H9 (cell line): ENCODE measurements at places on chromosomes 1 and 21. TPM values are rescaled to one million over a fixed set of nuclear protein-coding genes. Genes with fewer than 3 reads are reported as not detected.
A peak's percentile ranks its signal among the peaks of the same experiment; 100 is the strongest.

Gene LENEP
- 1.4 and 2.8 TPM in 2 replicates for total RNA-seq

Gene CHI3L1
- not detected in 2 replicates for total RNA-seq

- no peak for DNase-seq
These were observed 659 bp downstream of the FAF1 start for GRCh38 chr1:50959303-50959912.

DNA sequence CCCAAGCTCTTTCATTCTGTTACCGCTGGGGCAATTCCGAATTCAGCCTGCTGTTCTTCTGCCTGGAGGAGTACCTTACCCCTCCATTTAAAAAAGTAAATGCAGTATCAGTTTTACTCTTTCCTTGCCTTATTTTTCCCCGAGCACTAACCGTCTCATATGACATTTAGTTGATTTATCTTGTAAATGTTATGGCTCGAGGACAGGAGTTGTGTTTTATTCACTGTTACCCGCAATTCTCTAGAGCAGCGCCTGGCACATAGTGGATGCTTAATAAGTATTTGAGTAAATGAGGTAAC is 425 bp upstream of the TADA1 start:
- DNase-seq, result no peak

- DNase-seq, result no peak
These were observed 35.8 kb downstream of the NDUFS5 start for GRCh38 chr1:39061951-39062350.

DNA sequence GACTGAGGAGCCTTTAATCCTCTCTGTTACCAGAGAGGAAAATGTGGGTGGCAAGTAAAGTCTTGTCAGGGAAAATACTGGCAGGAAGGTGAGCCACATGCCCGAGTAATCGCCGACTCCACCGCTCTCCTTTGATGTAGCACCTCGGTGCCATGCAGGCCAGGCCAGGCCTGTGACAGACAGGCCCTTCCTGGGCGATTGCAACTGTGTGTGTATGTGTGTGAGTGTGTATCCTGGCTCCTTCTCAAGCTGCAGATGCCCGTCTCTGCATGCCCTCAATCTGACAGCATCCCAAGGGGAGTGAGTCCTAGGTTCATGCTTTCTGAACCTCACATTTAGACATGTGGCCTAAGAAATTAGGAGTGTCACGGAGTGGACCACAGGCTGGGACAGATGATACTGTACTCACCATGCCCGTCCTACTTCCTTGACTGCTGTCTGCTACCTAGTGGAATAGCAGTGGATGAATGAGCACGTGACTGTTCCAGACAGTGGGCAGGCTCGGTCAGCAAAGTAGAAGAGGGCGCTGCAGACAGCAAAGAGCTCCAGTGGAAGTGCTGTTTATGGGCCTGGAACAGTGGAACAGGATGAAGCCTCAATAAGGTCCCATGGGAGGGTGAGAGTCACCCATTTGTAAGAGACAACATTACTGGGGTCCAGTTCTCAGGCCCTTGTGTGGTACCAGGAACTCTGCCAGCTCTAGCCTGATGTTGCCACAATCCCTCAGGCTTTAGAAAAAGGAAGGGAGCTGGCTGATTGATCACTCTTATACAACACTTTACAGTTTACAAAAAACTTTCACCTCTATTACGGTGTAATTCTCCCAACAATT is 25.3 kb downstream of the SERTAD4 start:
- no peak for DNase-seq

DNA sequence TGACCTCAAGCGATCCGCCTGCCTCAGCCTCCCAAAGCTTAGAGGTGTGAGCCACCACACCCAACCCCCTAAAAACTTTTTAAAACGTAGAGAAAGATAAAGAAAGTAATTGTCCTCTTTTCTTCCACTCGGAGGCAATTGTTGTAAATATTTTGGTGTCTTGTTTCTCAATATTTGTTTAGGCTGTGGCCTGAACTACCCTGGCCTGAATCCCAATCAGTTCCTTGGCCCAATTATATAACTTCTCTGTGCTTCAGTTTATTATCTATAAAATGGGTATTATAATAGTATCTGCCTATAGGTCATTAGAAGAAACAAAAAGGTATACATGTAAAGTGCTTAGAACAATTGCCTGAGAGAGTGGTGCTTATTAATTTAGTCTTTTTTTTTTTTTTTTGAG is 1.8 kb upstream of the ATP5PO start:
- DNase-seq, result no peak

Gene SCYL3
- total RNA-seq, result 3.6 and 3.9 TPM in 2 replicates

Gene IGSF9
- 11.3 and 12.3 TPM in 2 replicates for total RNA-seq

- DNase-seq, result peak; percentile 85
These were observed 7.2 kb downstream of the TUFT1 start for GRCh38 chr1:151547119-151547899.

- DNase-seq, result no peak
These were observed 41.7 kb upstream of the PTCH2 start for GRCh38 chr1:44884746-44885145.

- DNase-seq, result no peak
These were observed 6.8 kb downstream of the MYOC start for GRCh38 chr1:171645553-171646248.

GRCh38 chr21:8989261-8989711 is 1532.1 kb upstream of the TPTE start:
- no peak for DNase-seq

DNA sequence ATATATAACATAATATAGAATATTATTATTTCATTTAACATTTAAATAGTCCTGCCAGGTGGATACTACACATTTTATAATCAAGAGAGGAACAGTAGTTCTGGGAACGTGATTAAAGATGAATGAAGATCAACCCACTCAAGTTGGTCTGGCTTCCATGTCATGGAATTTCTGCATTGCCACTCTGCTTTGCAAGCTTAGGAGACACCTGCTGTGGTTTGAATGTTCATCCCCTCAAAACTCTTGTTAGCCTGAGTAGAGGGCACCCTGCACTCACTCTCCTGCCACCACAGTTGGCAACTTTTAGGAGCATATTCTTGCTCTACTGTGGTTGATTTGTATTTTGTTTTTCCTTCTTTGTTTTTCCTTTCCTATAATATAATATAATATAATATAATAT is 153.2 kb downstream of the GLUL start:
- DNase-seq, result no peak

DNA sequence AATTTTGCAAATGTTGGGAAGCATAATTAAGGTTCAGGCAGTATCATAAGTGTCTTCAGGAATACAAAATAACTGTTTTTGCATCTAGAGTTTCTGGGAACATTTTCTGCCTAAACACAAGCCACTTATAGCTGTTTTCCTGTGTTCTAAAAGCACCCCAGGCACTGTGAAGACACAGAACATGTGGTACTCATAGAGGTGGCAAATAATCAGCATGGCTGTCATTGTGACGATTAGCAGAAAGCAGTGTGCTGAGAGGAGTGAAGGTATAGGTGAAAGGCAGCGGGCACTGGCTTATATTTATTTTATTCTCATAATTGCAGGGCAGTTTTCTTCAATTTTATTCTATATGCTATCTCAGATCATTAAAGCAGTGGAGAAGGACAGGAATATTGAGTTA is 119.6 kb downstream of the LRRC53 start:
- no peak for DNase-seq

Gene S100A9
- total RNA-seq, result not detected in 2 replicates

Gene NOTCH2NLA
- 8.1 and 9.9 TPM in 2 replicates for total RNA-seq

GRCh38 chr1:101128846-101129245 is 103.3 kb upstream of the DPH5 start:
- no peak for DNase-seq

GRCh38 chr1:28257736-28258135 is 1.6 kb upstream of the SESN2 start:
- DNase-seq, result no peak

Gene KRTAP7-1
- total RNA-seq, result not detected in 2 replicates

- DNase-seq, result no peak
These were observed 18.6 kb upstream of the LRIF1 start for GRCh38 chr1:110982320-110982719.

Gene SETD4
- 49.9 and 52.5 TPM in 2 replicates for total RNA-seq

- no peak for DNase-seq
These were observed 199.4 kb upstream of the CAMK1G start for GRCh38 chr1:209383907-209384709.

DNA sequence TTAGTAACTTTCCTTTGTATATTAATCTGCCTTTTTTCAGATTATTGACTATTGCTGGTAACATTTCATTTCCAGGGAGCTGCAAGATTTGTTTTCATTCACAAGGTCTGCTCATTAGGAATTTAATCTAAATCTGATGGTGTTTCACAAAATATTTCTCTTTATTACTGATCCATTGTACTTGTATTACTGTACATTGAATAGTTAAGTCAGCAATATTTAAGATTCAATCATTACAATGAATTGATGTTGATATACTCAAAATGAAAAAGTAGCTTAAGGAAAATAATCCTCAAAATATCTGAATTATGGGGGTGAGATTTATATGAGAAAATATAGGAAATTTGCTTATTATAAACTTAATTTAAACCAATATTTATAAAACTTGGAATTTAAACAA is 308.6 kb upstream of the PBX1 start:
- no peak for DNase-seq

DNA sequence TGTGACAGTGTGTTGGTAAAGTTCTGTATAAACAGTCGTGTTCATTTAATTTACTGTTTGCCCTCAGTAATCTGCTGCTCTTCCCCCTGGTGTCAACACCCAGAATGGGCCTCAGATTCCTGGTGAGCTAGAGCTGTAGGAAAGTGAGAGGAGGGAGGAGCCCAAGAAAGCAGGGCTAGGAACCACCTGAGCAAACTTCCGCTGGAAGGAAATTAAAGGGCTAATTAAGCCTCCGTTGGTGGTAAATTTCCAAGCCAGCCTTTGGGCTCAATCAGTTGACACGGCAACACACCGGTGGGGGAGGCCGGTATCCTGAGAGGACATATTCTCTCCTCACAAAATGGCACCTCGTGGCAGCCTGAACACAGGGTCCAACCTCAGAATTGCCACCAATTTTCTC is 32.9 kb downstream of the RAB3B start:
- DNase-seq, result peak; percentile 55

Gene NR5A2
- 4.7 and 4.8 TPM in 2 replicates for total RNA-seq

- no peak for DNase-seq
These were observed 133.4 kb upstream of the MAP1LC3C start for GRCh38 chr1:242132121-242132817.

DNA sequence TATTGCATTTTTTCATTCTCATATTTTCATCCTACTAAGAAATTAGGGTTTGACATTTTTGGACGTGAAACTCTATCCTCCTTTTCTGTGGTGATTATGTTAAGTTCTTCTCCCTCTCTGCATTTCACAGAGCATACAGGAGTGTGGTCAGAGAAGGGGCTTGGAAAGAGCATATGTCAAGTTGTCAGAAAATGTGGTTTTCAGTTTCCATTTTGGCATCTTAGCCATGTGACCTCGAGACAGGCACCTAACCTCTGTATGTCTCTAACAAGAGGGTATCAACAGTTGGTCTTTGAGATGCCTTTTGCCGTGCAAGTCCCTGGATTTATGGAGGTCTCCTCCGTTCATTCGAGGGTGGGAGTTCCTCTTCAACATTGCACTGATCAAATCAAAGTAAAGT is 140.7 kb downstream of the CYYR1 start:
- no peak for DNase-seq

DNA sequence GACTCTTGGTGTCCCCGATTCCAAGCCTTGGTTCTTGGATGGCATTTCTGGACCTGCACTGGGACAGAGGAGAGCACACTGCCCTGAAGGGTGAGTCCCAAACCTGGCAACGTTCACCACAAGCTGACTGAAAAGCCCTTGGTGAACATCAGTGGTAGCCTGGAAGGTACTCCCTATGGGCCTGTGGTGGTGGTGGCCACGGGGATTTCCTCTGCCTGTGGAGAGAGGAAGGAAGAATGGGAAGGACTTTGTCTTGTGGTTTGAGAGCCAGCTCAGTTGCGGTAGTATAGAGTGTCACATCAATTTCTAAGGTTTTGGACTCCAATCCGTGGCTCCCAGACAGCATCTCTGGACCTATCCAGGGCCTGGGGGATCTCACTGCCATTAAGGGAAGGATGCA is 50.7 kb downstream of the DNAH14 start:
- no peak for DNase-seq

DNA sequence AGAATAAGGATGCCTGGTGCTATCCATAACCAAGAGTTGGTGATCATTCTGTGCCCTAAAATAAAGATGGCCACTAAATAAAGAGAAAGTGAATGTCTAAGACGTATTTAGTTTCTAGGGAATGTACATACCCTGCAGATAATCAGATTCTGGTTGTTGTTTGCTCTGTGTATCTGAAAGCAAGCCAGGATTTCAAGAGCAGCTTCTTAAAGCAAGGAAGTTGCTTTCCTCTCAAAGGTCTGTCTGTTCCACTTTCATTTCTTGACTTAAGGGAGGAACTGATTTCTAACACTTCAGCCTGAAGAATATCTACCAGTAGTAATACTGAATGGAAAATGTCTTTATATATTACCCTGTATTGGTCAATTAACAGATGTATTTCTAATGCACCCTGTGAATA is 88.8 kb downstream of the KIF1B start:
- no peak for DNase-seq

- no peak for DNase-seq
These were observed 667 bp upstream of the CYB561D1 start for GRCh38 chr1:109493227-109493626.

Gene CRB1
- not detected in 2 replicates for total RNA-seq

Gene VSIG8
- not detected in 2 replicates for total RNA-seq

Gene SYDE2
- 12.1 and 12.4 TPM in 2 replicates for total RNA-seq

DNA sequence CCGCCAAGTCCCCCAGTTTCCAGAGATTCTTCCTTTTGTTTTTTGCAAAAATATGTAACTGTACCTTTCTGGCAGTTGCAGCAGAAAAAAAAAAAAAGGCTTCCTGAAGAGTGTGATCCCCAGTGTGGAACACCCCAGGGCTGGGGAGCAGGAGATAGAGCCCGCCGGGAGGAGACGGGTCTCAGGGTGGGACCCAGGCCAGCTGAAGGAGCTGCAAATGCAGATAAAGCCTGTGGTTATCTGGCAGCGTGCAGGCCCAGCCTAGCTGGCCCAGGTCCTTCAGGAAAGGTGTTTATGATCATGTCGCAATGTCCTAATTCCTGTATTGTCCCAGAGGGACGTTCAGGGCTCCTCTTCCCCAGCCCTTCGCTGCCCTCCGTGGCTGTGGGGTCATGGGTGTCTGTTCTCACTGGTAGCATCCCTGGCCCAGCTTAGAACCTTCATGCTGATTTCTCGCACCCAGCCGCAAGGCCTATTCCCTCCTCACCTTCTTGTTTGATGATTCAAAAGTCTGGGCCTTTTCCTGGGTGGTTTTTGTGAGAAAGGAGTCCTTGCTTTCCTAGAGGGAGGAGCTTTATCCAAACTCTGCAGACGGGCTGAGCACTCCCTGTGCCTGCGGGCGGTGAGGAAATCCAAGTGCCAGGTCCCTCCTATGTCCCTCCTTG is 26.2 kb downstream of the RNF187 start:
- DNase-seq, result no peak

- DNase-seq, result no peak
These were observed 35.4 kb upstream of the DPH5 start for GRCh38 chr1:101060992-101061391.

GRCh38 chr1:246794048-246794827 is 70.0 kb downstream of the SCCPDH start:
- DNase-seq, result no peak

- no peak for DNase-seq
These were observed 9.7 kb upstream of the IFI16 start for GRCh38 chr1:159000070-159000409.

GRCh38 chr21:32772281-32773047 is 909 bp upstream of the PAXBP1 start:
- no peak for DNase-seq

Gene SERINC2
- 14.1 and 14.7 TPM in 2 replicates for total RNA-seq

Gene FGR
- total RNA-seq, result 0.15 TPM in 1 of 2 replicates, not detected in the other
